Neural cell (in vitro differentiated cells): ENCODE measurements at places on chromosomes 2 and 18. TPM values are rescaled to one million over a fixed set of nuclear protein-coding genes. Genes with fewer than 3 reads are reported as not detected.

Gene DAW1
- 1.5 and 3.8 TPM in 2 replicates for polyA plus RNA-seq

Gene POTEI
- polyA plus RNA-seq = 0.25 and 0.48 TPM in 2 replicates

Gene C2orf66
- polyA plus RNA-seq = 1.4 and 2.4 TPM in 2 replicates

Gene GREB1
- polyA plus RNA-seq = 17.2 and 24.5 TPM in 2 replicates

Gene CD8A
- 1.5 and 2.2 TPM in 2 replicates for polyA plus RNA-seq

Gene TRIM54
- polyA plus RNA-seq = 0.28 TPM in 1 of 2 replicates, not detected in the other

Gene ALLC
- polyA plus RNA-seq = 0.33 TPM in 1 of 2 replicates, not detected in the other

Gene PRSS56
- polyA plus RNA-seq = 0.16 TPM in 1 of 2 replicates, not detected in the other

Gene TEX44
- polyA plus RNA-seq = not detected in 2 replicates

Gene ASB18
- polyA plus RNA-seq = not detected in 2 replicates

Gene IL18R1
- 0.09 TPM in 1 of 2 replicates, not detected in the other for polyA plus RNA-seq

Gene CNGA3
- polyA plus RNA-seq = 0.64 and 1.1 TPM in 2 replicates

Gene CMPK2
- polyA plus RNA-seq = 6.5 and 6.7 TPM in 2 replicates

Gene METTL8
- 5.3 and 13.7 TPM in 2 replicates for polyA plus RNA-seq

Gene GPR35
- 2.8 and 4.1 TPM in 2 replicates for polyA plus RNA-seq

Gene SH3BP4
- 3.1 and 3.3 TPM in 2 replicates for polyA plus RNA-seq

Gene METAP1D
- polyA plus RNA-seq = 4.7 and 5.4 TPM in 2 replicates

Gene ABCG8
- 0.05 TPM in 1 of 2 replicates, not detected in the other for polyA plus RNA-seq

Gene CD8B2
- not detected in 2 replicates for polyA plus RNA-seq

Gene PMAIP1
- polyA plus RNA-seq = 1.1 and 2.4 TPM in 2 replicates

Gene BOLL
- not detected in 2 replicates for polyA plus RNA-seq

Gene AFF3
- polyA plus RNA-seq = 5.1 and 5.7 TPM in 2 replicates

Gene VWC2L
- 0.31 and 1.3 TPM in 2 replicates for polyA plus RNA-seq

Gene SERPINB4
- not detected in 2 replicates for polyA plus RNA-seq

Gene SRD5A2
- 0.11 and 0.26 TPM in 2 replicates for polyA plus RNA-seq

Gene LRRTM4
- 37.1 and 37.3 TPM in 2 replicates for polyA plus RNA-seq

Gene RDH14
- 29.4 and 37.6 TPM in 2 replicates for polyA plus RNA-seq
